Neural progenitor cell (in vitro differentiated cells): ENCODE measurements at places on chromosomes 7 and 10. TPM values are rescaled to one million over a fixed set of nuclear protein-coding genes. Genes with fewer than 3 reads are reported as not detected.

The CTBP2 gene
- 55.2 and 97.6 TPM in 2 replicates for total RNA-seq

The MINDY4 gene
- 5.2 and 5.9 TPM in 2 replicates for total RNA-seq

The TUBB8 gene
- total RNA-seq, result 1.9 and 4.3 TPM in 2 replicates

The FAM25G gene
- not detected in 2 replicates for total RNA-seq

The HABP2 gene
- not detected in 2 replicates for total RNA-seq
